ENCODE measurements at places on chromosomes 5 and 9.

DNA sequence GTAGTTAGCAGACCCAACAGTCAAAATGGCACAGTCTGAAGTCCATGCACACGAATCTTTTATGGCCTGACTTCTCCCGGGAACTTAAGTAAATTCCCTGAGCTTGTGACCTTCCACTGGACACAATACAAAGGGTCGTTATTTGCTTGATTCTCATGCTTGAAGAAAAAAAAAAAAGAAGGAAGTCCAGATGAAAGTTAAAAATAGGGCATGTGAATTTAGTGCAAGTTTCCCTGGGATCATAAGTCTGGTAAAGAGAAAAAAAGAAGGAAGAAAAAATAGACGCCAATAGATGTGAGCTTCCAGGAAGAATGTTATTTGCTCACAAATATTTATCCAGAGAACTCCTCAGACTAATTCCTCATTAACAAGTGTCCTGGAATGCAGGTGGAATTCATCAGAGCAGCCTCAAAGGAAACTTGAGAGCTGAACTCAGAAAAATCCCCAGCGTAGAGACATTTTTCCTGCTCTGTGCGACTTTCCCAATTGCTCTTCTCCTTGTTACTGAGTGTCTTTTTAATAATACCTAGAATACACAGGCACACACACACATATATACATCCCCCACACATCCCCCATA, 616.3 kb downstream of the EBF1 start:
- no peak for DNase-seq

- no peak for DNase-seq
These were observed 19.6 kb downstream of the LPCAT1 start for GRCh38 chr5:1504069-1504595.

DNA sequence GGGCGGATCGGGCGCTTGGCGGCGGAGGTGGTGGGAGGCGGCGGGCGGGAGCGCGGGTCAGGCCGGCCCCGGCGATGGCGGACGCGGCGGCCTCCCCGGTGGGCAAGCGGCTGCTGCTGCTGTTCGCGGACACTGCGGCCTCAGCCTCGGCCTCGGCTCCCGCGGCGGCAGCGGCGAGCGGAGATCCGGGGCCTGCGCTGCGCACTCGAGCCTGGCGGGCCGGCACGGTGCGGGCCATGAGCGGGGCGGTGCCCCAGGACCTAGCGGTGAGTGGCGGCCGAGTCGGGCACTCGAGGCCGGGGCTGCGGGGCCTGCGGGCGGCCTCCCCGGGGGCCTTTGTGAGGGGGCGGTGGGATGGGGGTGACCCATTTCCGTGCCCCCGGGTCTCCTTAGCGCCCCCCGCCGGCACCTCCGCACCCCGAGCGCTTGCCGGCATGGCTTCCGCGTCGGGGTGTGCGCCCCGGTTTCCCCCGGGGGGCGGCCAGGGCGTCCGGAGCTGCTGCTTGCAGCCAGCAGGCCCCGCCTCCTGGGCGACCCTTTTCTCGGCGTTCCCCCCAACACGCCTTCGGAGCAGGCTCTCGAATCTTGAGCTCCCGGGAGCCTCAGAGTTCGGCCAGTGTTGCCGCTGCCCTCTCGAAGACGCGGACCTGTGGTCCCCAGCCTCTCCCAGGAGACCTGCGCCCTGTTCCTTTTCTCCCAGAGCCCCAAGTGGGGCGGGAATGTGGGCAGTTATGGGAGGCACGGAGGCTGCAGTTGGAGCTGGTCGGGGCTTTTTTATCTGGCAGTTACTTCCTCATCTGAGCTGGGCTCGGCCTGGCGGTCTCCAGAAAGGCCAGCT, 456 bp downstream of the KDM3B start:
- DNase-seq, result peak; percentile 61

GRCh38 chr5:112388074-112388473, 31.0 kb downstream of the EPB41L4A start:
- no peak for DNase-seq

DNA sequence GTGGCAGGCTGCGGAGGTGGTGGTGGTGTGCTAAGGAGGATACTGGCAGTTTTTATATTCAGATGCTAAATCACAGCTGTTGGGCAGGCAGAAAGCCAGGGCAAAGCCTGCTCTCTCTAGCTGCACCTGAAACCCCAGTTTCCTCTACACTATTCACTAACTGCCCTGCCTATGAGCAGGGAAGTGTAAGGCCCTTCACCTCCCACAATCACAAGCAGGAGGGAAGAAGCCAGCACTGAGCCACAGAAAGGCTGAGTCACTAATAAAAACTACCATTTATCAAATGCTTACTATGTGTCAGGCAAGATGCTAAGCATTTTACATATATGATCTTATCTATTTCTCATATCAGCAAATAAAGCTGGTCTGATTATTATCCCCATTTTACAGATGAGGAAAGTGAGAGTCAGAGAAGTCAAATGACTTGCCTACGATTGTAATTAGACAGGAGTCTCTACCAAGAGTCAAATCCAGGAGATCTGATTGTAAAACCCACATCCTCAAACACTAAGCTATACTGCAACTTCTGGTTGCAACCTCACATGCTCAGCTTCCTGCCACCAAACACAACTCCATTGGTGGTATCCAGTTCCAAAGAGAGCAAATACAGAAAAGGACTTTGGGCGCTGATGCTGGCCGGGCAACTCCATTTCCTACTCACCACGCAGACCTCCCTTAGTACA, 17.7 kb upstream of the IL6ST start:
- no peak for DNase-seq

GRCh38 chr5:107451028-107451427, 219.7 kb downstream of the EFNA5 start:
- no peak for DNase-seq

GRCh38 chr9:73714294-73714693, 562.6 kb downstream of the ANXA1 start:
- DNase-seq, result no peak

- DNase-seq, result no peak
These were observed 27.2 kb upstream of the ZFR start for GRCh38 chr5:32471784-32472183.

- no peak for DNase-seq
These were observed 68.7 kb upstream of the ZNF622 start for GRCh38 chr5:16534280-16534679.

- DNase-seq, result no peak
These were observed 24.3 kb downstream of the FBXO10 start for GRCh38 chr9:37551888-37552287.
